Uterus (tissue), 4 donors: ENCODE measurements at places on chromosomes 11 and 22. TPM values are rescaled to one million over a fixed set of nuclear protein-coding genes. Genes with fewer than 3 reads are reported as not detected.
A peak's percentile ranks its signal among the peaks of the same experiment; 100 is the strongest.

GRCh38 chr11:126506789-126507188 lies 151.3 kb downstream of the ST3GAL4 start:
- DNase-seq = no peak

- DNase-seq = no peak
Measured at GRCh38 chr11:78282821-78283220, 94.1 kb downstream of the USP35 start.

DNA sequence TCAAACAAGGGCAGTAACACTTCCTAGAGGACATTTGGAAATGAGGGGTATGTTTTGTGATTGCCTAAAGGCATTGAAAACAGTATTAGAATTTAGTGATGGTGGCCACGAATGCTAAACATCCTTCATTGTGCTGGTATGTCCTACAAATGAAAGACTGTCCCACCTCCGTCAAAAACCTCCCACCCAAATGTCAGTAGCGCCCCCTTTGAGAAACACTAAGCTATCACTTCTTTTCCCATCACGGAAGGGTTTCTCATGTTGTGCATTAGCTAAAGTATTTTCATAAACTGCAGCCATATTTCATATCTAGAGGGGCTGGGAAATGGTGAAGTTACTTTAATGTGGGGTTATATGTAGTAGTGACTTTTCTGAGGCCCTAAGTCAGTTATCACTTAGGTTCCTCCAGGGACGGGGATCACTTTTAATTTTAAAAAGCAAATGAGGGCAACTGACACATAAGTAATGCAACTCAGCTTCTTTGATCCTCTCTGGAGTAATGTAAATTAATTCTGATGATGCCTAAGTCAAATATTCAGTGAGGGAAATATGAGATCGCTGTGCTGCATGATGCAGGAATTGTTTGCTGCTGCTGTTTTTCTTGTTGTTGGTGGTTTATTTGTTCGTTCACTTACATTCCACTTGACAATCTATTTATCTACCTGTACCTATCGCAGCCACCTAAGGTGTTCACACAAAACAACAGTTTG lies 1403.4 kb upstream of the TENM4 start:
- DNase-seq = no peak

- no peak for DNase-seq
Measured at GRCh38 chr11:11579012-11579988, 42.5 kb downstream of the GALNT18 start.

- DNase-seq = no peak
Measured at GRCh38 chr22:37697538-37697835, 639 bp downstream of the TRIOBP start.

DNA sequence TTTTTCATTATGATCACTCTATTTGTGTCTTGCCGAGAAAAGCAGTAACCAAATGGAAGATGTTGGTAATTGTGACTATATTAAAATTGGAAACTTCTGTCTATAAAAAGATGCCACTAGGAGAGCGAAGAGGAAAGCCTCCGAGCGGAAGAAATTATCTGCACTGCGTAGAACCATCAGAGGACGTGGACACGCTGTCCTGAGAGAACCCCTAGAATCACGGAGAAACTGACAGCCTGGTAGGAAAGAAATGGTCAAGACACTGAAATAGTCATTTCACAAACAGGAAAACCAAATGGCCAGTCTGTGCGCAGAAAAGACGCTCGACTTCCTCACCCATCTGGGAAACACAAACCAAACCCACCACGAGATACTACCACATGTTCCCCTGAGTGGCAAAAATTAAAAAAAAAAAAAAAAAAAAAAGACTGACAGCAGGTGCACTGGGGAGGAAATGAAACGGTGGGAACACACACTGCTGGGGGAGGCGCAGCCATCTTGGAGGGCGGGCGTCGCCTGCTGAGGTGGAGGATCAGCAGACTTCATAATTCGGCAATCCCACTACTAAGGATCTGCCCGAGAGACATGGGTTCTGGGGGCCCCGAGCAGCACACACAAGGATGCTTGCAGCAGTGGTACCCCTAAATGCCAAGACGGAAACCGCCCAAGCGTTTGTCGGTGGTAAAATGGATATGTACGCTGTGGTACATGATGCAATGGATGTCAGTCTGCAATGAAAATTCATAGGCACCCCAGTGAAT lies 21.3 kb downstream of the IFITM10 start:
- no peak for DNase-seq

DNA sequence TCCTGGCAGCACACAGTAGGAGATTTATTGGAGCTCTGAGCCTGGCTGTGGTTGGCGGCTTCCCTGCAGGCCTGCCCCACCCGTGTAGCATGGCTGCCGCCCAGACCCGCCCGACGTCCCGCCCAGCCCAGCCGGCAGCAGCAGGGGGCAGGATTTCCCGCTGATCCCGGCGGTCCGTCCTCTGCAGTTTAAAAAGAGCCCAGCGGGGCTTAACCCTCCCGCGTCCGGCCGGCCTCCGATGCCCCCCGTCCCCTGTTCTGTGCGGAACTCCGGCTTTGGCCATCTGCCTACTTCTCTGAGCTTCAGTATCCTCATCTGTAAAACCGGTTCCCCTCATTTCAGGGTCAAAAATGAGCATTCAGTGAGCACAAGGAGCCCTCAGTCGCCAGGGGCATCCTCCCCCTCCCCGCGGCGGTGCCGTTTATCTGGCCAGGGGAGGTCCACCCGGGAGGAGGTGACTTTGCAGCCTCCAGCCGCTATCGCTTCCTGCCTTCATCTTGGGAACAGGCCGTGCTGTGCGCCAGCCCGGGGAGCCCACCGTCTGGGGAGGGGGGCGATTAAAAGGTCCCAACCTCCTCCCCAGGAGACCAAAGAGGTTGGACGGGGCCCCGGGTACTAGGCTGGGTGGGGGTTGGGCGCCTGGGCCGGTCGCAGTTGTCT lies at the start of gene GAS2L1:
GAS2L1 (plus strand) TSS at position 476 of the 660 bp plus-strand sequence. CDS start 1,456 bp downstream, outside the sequence.
- peak; percentile 86 for DNase-seq

DNA sequence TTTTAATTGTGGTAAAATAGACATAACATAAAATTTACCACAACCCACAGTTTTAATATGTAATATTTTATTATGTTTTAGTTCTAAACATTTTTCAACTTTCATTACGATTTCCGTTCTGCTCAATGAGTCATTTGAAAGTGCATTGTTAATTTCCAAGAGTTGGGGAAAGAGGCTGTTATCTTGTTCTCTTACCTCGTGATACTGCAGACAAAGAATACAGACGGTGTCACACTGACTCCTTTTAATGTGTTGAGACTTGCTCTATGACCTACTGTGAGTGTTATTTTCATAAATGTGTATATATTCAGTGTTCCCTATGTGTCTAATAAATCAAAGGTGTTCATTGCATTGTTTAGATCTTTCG lies 10.8 kb upstream of the RAC2 start:
- no peak for DNase-seq

DNA sequence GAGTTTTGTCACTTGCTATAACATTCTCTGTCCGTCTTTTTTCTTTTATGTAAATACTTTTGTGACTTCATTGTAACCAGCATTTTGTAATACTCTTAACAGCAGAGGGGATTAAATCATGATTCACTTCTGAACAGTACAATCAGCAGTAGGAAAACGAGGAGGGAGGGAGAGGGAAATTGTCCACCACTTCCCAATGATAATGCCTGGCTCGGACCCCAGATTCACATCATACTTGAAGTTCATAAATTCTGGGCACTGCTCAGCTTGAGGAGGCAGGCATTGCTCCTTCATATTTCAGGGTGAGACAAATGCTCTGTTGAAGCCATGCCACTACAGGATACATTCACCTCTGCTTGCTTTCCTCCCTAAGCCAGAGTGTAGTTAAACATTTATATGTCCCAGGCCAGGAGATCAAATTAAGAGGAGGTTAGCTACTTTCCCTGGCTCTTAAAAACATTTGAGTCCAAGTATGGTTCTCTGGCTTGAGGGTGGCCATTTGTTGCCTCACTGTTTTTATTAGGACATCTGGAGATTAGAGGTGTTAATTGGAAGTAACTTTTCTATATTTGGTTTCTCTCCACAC lies 129.0 kb upstream of the LDLRAD3 start:
- no peak for DNase-seq

GRCh38 chr11:61826930-61827570 lies 1.1 kb upstream of the FADS2 start:
- no peak for DNase-seq

DNA sequence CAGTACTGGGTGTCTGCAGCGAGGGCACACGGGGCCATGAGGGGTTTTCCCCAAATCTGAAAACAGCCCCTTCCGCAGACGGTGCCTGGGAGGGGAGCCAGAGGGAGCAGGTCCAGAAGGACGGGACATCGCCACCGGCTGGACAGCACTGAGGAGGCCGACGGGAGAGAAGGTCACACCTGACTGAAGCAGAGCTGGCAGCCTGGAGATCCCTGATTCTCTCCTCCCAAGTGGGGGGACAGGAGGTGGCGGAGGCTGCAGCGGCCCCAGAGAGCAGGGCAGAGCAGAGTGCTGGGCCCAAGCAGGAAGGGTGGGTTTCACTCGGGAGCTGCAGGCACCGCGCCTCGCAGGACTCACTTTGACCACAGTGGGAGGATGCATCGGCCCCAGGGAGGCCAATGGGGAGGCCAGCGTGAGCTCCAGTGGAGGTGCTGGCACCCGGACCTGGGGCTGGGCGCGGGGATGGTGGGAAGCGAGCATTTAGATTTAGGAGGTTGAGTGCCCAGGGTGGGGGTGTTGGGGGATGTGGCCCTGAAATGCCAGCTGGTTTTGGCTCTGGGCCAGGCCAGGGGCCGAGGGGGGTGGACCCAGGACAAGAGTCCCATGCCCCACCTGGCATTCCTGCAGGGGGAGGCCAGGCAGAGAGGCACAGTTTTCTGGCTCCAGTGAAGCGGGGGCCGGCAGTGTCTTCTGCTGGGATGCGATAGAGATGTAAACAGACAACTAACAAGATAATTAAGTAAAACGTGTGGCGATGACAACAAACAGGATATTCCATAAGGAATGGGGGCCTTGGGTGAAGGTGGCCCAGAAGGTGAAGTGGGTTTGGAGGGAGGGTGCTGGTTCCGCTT lies 92.3 kb upstream of the FGF3 start:
- DNase-seq = no peak

- DNase-seq = no peak
Measured at GRCh38 chr11:22828373-22828772, 1.2 kb downstream of the SVIP start.

GRCh38 chr11:82529936-82530335 lies 203.7 kb downstream of the FAM181B start:
- DNase-seq = no peak

GRCh38 chr11:120759046-120759445 lies 247.5 kb downstream of the GRIK4 start:
- DNase-seq = no peak

DNA sequence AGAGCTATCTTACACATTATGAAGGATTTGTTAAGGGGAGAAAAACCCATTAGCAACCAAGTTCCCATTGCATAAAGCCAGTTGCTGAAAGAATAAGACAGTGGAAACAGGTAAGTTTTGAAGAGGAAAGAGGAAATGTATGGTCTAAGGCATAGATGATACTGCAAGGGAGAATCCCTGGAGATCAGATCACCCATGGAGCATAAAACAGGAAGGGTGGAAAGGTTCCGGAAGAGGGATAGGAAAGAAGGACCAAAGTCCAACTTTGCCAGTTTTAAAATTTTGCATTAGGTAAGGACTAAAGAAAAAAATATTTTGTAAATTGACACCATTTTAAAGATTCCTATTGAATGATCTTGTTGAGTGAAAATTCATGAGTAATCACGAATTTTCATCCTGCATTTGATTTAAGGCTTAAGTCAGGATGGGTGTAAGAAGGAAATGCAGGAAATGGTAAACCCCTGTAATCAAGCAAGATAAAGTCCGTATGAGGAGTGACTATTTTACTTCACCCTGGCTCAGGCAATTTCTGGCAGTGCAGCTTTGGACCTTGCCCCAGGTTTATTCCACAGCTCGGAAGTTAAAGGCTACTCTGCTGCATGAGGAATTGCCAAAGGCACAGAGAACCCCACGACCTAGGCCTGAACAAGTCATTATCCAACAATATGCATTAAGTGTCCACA lies 70.9 kb downstream of the CCDC34 start:
- DNase-seq = no peak

DNA sequence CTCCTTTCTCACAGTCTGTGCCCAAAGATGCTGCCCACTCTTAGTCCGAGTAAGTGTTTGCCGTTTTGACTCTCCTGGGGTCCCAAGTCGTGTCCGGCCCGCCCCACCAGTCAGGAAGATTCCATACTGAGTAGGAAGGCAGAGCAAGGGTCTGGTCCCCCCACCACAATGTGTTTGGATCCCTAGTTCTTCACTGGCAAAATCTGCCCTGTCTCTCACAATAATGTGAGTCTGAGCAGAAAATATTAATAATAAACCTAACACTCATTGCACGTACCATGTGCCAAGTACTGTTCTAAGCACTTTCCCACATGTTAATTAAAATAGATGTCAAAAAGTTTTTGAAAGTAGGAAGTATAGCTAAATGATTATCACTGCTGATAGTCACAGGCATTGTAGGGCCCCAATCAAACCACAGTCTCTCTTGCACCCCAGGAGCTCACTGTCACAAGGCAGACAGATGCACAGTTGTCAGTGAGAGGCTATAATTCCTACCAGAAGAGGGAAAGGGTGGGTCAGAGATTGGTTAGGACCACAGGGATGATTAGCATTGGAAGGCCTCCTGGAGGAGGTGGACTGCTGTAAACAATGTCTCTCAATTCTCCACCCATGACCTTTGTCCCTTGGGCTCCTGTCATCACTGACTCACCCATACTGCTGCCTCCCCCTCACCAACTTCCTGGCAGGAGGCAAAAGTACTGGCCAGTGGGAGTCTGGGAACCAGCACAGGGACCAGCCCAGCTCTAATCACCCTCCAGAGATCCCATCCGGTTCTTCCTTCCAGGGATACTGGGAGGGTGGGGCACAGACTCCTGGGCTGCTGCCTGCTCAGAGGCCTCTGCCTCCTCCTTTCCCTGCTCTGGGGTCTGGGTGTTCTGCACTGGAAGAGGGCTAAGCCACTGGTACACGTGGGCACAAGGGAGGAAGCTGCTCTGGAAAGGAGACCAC lies 1.0 kb upstream of the POLD4 start:
- DNase-seq = peak; percentile 89

DNA sequence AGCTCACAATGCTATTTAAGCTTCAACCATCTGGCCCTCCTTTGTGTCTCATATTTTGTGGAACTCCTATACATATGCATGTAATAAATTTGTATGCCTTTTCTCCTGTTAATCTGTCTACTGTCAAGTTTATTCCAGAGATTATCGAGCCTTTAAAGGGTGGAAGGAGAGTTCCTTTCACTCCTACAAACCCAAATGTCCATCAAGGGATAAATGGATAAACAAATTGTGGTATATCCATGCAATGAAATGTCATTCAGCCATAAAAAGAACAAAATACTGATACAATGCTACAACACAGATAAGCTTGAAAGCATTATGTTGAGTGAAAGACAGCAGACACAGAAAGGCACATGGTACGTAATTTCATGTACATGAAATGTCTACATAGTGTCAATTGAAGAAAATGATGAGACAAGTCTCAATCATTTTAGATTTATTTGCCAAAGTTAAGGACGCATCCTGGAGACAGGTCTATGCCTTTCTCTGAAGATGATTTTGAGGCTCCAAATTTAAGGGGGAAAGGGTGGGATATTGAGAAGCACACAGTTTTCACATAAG lies 17.7 kb upstream of the FEZ1 start:
- DNase-seq = no peak

The SOX6 gene
- total RNA-seq = 0.29 TPM

The DSCAML1 gene
- total RNA-seq = 2.6 TPM

The SYT13 gene
- not detected for total RNA-seq

The THY1 gene
- total RNA-seq = 11.5 TPM

The CRYBB1 gene
- total RNA-seq = not detected

The FLRT1 gene
- total RNA-seq = 1.9 TPM

The GALNT18 gene
- 21.4 TPM for total RNA-seq

The OR10G8 gene
- total RNA-seq = not detected

The OTOG gene
- under 0.01 TPM for total RNA-seq

The PACSIN2 gene
- total RNA-seq = 43.6 TPM

The PNPLA5 gene
- total RNA-seq = not detected

The FZD4 gene
- total RNA-seq = 47.4 TPM

The TMEM191C gene
- 20.7 TPM for total RNA-seq
